ENCODE measurements at places on chromosomes 3 and 15.

DNA sequence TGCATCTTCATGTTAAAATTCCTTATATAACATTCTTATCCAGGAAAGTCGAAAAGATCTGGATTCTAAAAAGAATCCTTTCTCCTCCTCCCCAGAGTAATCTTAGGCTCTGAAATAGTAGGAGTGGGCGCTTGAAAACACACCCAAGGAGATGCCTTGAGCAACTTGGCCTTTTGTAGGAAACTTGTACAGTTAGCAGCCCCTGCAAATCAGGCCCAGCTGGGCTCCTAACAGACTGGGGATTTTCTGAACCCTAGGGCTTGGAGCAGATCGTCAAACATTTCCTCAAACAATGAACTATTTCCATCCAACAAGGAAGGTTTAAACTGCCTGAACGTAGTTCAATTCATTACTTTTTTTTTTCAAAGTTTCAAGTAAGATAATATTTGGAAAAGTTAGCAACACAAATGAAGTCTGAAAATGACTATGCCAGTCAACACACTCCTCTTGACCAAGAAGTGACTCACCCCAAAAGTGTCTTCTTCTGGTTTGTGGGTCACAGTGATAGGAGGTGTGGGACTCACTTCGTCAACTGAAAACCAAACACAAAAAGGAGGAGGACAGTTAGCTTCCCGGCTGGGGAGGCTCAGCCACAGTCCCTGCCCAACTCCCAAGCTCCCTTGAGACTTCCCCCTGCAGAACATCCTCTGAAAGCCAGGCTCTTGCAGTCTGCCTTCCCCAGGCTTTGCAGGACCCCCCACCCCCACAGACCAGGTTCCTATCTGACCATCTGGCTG, 129.7 kb downstream of the NTRK3 start:
- DNase-seq, result no peak

GRCh38 chr3:160390565-160391138, 8.4 kb downstream of the IFT80 start:
- no peak for DNase-seq

DNA sequence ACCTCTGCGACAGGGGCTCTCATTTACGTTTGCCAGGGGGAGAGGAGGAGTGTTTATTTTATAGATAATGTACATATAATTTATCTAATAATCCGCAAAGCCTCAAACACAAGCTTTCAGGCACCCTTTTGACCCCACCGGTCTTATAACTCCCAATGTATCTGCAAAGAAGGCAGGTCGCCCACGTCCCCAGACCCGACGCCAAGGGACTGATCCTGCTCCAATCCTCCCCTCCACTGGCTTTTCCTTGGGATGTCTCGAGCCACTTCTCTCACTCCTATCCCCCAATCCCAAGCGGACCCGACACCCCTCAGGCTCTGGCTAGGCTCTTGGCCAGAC, 452 bp downstream of the DCP1A start:
- no peak for DNase-seq

- DNase-seq, result no peak
These were observed 39.2 kb downstream of the HMCES start for GRCh38 chr3:129317848-129318247.

DNA sequence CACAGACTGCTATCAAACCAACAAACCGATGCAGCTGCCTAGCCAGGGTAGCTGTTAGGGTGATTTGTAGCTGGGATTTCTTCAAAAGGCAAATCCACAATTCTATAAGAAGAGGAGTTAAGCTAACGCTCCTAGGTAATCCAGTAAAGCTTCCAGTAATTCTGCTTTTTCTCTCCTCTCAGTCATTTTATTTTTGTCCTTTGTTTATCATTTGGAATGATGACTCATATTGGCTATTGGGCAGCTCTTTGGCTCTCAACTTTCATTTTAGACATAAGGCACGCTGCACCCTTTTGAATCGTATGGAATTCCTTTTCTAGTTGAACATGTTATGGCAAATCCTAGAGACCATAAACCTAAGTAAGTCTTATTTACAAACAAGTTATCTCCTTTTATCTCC, 53.2 kb upstream of the PPARG start:
- no peak for DNase-seq

DNA sequence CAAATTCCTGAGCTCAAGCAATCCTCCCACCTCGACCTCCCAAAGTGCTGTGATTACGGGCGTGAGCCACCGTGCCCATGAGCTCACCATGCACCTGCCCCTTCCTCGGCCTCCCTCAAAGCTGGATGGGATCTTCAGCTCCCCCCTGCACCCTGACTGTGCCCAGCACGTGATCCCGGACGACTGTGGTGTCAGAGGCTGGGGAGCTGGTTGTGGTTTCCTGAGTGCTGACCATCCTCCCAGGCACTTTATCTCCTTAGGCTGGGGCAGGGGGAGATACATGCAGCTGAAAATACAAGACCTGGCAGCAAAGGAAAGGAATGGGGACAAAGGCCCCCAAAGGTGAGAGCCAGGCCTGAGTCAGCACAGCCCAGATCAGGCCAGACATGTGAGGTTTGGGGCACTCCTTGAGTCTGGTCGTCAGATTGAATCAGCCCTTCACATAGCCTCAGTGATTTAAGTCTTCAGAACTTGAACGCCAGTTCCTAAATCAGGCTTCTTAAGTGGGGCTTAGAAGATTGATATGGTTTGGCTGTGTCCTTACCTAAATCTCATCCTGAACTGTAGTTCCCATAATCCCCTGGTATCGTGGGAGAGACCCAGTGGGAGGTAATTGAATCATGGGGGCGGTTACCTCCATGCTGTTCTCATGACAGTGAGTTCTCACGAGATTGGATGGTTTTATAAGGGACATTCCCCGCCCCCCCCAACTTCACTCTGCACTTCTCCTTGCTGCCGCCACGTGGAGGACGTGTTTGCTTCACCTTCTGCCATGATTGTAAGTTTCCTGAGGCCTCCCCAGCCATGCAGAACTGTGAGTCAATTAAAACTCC, 35.8 kb downstream of the PRKCD start:
- DNase-seq, result no peak
